ENCODE measurements at places on chromosomes 6 and 20.
A peak's percentile ranks its signal among the peaks of the same experiment; 100 is the strongest.

DNA sequence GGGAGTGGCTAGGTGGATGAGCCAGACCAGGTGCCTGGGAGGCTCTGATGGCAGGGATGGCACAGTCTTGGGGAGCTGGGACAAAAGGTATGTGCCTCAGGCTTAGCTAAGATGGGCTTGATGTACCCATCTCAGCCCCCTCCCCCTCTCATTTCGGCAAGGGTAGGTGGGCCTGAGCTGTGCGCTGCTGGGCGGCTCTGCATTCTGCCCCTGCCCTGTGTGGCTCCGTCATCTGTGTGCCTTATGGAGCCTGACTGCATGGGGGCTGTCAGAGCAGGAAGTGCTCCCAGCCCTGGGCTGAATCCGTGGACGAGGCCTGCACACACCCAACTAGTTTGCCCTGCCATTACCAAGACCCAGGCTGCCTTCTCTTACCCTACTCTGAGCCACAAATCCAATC, 54.7 kb downstream of the PYGB start:
- DNase-seq, result no peak

DNA sequence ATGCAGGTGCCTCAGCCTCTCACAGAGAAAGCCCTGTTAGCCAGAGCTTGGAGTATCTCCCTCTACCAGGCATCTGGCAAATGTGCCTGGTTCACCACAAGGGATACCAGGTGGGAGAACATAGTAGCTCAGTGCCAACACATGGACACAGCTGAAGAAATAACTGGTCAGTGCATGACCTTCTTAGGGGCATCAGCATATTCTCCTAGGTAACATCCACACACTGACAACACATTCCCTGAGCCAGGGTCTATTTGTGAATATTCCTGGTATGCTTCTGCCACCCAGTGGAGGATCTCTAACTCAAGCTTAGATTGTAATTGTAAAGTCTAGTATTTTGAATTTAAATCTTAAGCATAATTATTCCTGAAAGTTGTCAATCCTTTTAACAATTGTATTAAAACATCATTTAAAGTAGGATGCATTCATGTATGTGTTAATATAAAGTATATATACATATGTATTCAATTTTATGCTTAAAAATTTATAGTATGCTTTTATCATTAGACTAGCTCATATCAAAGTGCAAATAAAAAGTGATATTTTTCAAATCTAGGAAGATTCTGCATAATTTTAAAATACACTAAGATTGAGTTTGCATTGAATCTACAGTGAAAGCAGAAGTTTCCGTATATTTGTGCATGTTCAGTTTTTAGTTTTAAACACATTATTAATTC, 45.3 kb upstream of the COL21A1 start:
- peak; percentile 44 for DNase-seq

GRCh38 chr6:113540466-113540865, 316.7 kb upstream of the MARCKS start:
- DNase-seq, result no peak

- DNase-seq, result no peak
Observed at GRCh38 chr20:47314647-47315338, 41.7 kb downstream of the ZMYND8 start.

- DNase-seq, result no peak
Observed at GRCh38 chr20:10659651-10660601, 13.9 kb downstream of the JAG1 start.

GRCh38 chr6:49565855-49566254, 15.4 kb downstream of the C6orf141 start:
- DNase-seq, result no peak

GRCh38 chr6:34571388-34571787, 15.3 kb upstream of the SPDEF start:
- no peak for DNase-seq

- DNase-seq, result no peak
Observed at GRCh38 chr6:10557913-10558312, 36.8 kb downstream of the GCNT2 start.

GRCh38 chr6:145080651-145081050, 654.7 kb downstream of the EPM2A start:
- DNase-seq, result no peak

GRCh38 chr20:32971703-32972161, 32.5 kb downstream of the SUN5 start:
- no peak for DNase-seq

DNA sequence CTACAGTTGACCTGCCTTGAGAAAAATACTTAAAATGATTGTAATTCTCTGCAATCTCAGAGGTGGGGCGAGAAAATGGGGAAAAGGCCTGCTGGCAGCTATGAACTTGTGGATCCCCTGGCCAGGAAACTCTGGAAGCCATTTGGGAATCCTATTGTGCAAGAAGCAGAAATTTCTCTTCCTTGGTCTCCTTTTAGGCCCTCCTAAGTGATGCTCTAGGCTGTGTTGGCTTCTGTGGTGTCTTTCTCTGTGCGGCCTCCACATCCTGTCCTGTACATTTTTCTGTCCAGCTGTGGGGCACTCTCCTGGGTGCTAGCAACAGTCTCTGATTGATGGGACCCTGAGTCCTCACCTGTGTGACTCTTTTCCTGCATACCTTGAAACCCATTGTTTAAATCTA, 290.9 kb downstream of the FARS2 start:
- DNase-seq, result no peak

DNA sequence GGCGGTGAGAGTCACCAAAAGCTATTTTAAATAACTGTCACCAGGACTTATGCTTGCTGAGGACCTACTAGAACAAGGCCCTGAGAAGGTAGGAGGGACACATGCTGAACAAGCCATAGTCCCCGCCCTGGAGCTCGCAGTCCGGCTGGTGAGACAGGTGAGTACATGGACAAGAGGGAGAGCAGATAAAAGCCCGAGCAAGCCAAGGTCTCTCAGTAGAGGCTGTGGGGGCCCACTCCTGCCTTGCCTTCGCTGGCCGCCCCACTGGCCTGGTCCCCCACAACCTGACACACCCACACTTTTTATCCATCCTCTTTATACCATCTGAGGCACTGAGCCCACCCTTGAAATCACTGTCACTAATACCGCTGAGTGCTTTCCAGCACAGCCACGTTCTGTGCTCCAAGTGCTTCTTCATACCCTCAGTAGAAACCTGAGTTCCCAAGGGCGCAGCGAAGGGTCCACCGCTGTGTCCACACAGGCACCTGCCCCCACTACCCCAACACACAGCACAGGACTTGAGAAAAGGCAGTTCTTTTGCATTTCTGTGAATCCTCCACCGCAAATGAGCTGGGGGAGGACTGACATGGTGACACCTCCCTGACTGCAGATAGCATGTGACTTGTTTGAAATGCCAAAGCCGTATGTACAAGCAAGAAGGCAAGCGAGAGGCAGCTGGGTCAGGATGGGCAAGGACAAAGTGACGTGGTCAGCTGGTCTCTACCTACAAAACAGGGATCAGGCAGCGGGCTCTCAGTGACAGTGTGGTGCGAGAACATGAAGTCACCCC, 12.1 kb downstream of the DDRGK1 start:
- no peak for DNase-seq

DNA sequence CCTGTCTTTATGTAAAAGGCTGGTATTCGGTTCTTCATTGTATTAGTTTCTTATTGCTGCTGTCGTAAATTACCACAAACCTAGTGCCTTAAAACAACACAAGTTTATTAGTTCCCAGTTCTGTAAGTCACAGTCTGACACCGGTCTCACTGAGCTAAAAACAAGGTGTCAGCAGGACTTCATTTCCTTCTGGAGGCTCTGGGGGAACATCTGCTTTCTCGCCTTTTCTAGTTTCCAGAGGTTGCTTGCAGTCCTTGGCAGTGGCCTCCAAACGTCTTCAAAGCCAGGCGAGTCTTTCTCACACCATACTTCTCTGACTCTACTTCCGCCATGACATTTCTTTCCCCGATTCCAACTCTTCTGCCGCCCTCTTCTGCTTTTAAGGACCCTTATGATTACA, 43.0 kb upstream of the ZFAND3 start:
- DNase-seq, result no peak

DNA sequence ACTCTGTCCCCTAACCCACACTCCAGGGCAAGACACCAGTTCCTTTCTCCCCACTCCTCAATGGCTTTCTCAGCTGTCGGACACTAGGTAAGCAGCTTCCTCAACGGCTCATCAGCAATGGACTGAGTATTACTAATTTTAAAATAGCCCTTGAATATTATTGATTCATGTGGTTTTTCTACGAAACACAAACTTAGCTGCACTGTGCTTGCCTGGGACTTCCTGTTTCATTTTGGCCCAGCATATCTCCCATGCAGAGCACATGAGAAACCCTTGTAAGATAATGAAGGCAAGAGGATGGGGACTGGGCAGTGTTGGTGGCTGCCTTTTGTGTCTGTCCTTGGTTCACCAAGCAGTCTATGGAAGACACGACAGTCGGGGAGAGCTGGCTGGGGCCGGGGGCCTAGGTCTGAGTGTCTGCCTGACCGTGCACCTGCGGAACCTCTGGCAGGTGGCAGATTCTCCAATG, 48.9 kb downstream of the RNASET2 start:
- DNase-seq, result no peak

DNA sequence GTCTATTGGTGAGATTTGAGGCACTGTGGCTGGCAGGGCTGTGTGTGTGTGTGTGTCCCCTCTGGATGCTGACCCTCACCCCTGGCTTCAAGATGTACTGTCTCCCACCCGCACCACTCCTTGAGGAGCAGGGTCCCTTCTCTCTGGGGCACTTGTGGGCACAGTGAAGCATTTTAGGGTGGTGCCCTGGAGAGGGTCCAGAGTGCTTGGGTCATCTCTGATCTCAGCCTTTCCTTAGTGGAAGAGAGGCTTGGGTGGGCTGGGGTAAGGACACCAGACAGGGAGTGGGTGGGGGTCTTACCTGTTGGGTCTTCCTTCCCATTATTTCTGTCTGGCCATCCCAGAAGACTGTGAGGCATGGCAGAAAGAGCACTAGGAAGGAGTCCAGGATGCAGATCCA, 66.1 kb downstream of the EFCAB8 start:
- no peak for DNase-seq

DNA sequence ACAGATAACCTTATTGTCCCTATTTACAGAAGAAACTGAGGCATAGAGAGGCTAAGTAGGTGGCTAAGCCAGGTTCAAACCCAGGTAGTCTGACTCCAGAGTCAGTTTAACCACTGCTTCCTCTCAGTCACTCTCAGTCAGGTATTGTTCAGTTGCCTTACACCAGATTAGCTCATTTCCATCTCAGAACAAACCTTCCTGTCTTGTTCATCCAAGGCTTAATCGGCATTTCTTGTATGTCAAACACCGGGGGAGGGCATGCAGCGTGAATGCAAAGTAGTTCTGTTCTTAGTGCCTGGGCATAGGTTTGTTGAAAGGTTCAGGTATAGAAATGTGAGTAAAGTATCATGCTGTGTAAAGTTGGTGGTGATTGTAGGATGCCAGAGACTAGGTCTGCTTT, 51.7 kb downstream of the CTNNBL1 start:
- no peak for DNase-seq

DNA sequence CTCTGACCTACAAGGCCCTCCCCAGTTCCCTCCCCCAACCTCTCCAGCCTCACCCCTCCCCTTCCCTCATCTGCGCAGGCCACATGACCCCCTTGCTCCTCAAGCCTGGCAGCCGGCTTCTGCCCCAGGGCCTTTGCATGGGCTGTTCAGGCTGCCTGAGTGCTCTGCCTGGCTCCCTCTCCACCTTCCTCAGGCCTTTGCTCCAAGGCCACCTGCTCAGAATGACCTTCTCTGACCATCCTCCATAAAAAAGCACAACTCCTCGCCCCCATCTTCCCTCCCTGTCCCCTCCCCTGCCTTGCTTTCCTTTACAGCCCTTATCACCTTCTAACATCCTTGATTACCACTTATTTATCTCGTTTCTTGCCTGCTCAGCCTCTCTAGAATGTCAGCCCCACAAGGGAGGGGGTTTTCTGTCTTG, 38.7 kb downstream of the SPDEF start:
- no peak for DNase-seq

- DNase-seq, result no peak
Observed at GRCh38 chr6:112591329-112591728, 244.2 kb downstream of the RFPL4B start.

- peak; percentile 17 for DNase-seq
Observed at GRCh38 chr20:16279320-16279719, 293.9 kb downstream of the KIF16B start.

DNA sequence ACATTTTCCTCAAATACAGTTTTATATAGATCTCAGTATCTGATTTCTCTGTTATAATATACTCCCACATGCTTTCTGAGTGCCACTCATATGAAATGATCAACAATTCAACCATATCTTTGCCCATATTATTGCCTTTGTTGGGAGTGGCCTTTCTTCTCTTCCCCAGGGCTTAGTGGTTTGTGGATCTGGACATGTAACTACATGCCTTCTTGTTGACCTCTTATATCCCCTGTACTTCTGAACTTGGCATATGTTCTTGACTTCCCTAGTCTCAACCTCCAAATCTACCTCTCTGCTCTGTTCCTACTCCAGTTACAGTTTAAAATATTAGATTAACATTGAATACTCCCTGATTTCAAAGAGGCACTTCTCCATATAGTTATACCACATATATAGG, 34.3 kb upstream of the PRIM2 start:
- DNase-seq, result no peak

DNA sequence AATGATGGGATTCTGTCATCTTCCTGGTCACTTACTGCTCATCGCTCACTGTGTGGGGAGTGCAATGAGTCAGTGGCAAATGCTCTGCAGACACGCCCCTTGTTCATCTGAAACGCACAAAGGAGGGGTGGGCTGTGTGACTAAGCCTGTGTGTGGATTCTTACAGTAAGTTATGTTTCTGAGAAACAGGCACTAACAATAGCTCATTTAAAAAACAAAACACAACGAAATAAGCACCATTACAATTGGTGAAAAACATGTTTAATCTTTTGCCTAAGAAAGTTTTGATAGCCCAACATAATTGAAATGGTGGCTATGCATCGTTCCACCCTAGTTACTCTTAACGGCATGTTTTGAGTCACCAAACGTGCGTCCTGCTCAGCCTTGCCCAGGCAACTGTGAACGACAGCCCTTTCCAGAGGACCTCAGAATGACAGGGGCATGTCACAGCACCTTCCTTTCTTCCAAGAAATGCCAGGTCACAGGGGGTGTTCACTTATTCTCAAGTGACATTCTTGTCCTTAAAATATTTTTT, 118.4 kb upstream of the SGK1 start:
- no peak for DNase-seq

DNA sequence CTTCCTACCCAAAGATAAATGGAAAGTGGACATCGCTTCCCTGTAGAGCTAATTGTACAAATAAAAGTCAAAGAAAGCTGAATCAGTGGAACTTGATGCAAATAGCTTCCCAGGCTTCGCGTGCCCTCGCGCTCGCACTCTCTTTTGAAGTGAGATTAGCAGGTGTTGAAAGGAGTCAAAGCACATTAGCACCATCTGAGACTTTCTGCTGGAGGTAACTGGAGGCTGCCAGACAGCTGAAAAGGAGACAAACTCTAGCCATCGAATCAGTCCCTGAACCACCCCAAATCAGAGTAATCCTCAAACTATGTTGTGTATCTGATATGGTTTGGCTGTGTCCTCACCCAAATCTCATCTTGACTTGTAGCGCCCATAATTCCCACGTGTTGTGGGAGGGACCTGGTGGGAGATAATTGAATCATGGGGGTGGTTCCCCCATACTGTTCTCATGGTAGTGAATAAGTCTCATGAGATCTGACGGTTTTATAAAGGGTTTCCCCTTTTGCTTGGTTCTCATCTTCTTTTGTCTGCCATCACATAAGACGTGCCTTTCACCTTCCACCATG, 23.7 kb downstream of the SULF2 start:
- DNase-seq, result no peak
